Stimulated activated CD4-positive, alpha-beta T cell treated with anti-CD3 and anti-CD28 coated beads, TNF-alpha, amount 100 ng/mL, for 1 hour (primary cell): ENCODE measurements at places on chromosomes 6 and 20.

DNA sequence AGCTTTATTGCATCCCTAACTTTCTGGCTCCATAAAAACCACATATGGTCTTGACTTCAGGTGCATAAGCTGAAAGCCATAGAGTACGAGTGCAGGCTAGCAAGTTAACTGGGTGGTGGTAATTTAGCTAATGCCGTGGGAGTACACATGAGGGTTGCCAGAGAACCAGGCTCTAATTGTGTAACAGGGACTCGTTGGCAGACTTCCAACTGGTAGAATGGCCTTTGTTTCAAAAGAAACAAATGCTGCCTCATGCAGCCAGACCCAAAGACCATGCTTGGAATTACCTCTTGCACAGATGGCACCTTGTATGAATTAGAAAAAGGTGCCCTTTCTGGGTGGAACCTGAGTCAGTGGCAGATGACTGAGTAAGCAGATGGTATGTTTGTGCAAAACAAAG, 73.2 kb downstream of the LY86 start:
- DNase-seq = no peak

DNA sequence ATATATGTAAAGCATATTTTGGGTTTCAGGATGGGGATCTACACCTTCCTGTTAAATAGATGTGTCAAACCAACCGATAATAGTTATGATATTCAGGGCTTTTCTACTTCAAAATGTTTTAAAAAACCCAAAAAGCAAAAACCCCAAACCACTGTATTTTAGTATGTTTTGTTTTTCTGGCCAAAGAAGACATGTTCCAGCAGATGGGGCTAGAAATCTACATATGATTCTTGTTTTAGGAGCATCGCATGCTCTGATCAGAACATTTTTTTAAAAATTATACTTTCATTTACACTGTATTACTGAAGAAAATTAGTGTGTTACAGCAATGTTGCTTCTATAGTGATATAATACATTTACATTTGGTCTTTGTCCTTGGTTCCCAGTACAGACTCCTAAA, 11.0 kb downstream of the RMND1 start:
- DNase-seq = no peak

DNA sequence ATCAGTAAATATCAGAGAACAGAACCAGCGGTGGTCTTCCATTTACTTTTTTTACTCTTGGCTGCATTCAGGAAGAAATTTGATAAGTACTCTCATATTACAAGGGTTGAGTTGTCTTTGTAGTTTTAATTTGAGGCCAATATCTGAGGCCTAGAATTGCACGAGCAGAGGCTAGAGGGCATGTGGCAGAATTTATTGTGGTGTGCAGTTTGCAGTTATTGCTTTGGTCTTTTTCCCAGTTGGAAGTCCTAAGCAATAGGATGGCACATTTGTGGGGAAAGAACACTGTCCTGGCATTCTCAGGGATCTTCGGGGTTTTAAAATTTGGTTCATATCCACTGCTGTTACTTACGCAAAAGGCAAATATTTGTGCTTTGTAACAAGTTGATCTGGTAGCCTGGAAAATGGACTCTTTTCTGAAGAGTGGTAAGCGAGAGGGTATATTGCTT, 66.0 kb downstream of the CTNNBL1 start:
- DNase-seq = no peak

- no peak for DNase-seq
Observed at GRCh38 chr20:43389211-43389610, 68.5 kb upstream of the SRSF6 start.

- DNase-seq = no peak
Observed at GRCh38 chr6:75135450-75135849, 70.4 kb downstream of the COL12A1 start.

DNA sequence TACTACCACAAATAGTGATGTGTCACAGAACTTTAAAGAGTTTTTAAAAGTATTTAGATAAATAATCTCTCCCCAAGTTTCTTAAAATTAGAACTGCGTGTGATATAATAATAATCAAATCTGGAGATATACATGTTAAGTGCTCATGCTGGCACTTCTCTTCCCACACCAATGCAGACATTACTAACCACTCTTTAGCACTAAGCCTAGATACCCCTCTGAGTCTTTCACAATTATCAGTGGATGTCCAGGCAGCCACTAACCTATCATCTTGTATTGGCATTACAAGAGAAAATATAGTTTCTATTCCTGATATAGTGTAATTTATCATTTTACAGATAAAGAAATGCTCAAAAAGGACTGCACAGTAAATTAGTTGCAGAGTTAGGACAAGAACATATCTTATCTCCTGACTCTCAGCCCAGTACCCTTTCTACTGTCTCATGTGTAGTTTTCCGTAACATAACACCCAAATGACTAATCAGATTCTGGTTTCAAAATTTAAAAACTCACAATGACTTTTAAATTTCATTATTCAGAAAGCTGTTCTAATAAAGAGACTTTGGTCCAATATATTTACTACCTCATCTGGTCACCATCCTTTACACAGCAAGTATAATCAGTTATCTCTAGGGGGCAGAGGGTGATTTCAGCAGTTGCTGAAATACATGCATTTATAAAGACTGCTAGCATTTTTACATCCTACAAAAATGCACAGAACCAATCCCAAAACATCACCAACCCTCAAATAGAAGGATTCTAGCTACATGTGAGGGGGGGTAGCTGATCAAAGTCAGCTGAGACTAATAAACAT, 215.5 kb upstream of the MCHR2 start:
- DNase-seq = no peak

DNA sequence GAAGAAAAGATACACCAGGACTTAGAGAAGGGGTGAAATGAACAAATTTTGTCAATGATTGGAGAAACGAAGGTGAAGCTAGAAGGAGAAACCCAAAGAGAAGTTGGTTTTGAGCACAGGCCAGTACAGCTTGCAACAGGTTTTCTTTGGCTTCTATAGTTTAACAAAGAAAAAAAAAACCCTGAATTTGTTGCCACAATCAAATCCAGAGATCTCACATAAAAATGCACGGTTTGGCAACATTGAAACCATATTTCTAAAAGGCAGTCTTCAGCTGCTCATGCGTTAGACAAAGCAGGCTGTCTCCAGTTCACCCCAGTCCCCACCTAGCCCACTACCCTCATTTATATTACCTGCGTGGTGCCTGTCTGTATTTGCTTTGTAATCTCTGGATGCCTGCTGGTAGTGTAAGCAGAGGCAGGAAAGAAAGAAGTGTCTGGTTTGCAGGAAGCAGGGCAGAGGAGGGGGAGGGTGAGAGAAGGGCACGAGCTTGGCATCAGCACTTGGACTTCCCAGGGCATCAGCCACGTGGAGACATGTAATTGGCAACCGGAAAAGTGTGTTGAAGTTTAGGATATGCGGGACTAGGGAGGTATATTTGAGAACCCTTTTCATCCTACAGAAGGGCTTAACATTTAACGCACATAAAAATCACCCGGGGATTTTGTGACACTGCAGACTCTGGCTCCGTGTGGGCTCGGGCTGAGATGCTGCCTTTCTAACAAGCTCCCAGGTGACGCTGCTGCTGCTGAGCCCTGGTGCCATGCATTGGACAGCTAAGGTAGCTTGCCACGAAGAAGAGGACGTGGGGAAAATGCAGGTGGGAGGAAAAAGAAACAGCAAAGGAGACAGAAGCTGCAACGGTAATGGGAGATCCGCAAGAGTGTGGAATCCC, 14.4 kb downstream of the PFDN4 start:
- no peak for DNase-seq

- no peak for DNase-seq
Observed at GRCh38 chr20:12715371-12715770, 293.4 kb upstream of the SPTLC3 start.

- DNase-seq = no peak
Observed at GRCh38 chr6:34238585-34239499, 2.2 kb downstream of the HMGA1 start.

DNA sequence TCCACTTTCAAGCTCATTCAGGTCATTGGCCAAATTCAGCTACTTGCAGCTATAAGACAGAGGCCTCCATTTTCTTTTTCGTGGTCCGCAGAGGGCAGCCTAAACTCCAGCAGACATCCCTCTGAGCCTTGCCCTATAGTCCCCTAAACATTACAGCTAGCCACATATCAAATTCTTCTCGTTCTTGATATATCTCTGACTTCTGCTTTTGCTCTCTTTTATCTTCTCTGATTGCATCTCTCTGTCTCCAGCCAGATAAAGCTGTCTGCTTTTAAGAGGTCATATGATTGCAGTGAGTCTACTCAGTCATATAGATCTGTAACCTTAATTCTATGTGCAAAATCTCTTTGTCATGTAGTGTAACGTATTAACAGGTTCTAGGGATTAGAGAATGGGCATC, 358.4 kb upstream of the RGS17 start:
- no peak for DNase-seq

GRCh38 chr6:26045065-26045927, 41.9 kb upstream of the HFE start:
- DNase-seq = peak; percentile 64

DNA sequence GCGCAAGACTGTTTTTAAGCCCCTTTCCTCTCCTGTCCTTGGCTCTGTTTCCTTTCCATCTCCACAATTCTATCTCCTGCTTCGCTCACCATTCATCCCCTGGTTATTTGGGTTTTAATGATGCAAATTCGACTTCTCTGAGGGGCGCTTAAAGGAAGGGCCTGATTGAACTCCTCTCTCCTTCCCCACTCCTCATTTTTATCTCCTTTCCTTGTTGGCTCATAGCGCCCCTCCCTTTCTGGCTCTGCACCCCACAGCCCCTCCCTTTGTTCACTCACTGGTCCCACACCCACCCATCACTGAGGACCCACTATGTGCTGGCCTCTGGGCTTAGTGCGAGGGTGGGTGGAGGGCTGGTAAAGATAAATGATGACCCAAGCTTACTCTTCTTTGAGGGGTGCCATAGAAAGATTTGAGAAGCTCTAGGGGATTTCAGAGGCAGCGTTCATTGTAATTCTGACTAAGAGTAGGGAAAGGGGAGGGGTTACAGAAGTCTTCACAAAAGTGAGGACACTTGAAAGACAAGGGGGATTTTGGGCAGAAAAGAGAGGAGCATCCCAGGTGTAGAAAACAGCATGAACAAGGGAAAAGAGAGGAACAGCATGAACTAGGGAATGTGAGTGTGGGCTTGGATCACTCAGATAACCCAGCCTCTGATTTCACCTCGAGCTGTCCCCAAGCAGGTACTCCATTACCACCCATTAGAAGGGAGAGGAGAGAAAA, 507.8 kb downstream of the CD83 start:
- no peak for DNase-seq

- no peak for DNase-seq
Observed at GRCh38 chr6:43264599-43265145, 21.4 kb downstream of the TTBK1 start.

DNA sequence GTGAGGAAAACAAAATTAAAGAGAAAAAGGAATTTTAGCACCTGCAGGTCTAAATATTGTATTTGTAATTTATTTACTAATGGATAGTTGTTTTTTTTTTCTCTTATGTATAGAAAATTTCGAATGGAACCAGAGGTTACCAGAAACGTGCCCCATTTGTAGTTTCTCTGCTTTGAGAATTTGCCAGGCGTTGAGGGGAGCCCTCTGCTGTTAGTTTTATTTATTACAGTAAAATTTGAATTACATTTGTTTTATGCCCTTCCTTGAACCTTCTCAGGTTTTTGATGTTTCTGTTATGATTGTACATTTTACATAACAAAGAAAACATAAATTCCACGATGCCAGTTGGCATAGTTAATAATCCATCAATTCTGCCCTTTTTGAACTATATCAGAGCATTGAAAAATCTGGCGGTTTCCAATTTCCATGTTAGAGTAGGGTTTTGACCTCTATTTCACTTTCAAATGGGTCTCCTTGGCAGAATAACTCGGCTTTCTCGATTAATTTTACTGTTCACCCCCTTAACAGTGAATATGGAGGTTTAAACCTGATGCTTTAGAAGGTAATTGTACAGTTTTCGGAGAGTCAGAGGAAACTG, 35.1 kb upstream of the RFPL4B start:
- DNase-seq = no peak

GRCh38 chr6:134267917-134268361, 50.0 kb downstream of the SGK1 start:
- no peak for DNase-seq

DNA sequence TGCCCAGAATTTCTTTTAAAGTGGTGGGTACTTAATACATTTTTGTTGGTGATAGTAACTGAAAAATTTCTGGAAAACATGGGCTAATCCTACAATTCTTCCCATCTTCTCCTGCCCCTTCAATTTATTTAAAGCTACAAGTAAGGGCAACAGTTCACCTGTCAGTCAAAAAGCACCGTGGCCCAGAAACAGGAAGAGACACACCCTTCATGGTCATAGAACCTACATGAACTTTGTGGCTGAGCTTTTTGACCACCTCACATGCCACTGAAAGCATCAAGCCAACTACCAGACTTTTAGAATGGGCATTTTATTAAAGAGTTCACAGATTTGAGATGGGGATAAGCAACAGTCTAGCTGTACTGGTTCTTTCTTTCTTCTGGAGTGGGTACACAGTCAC, 201.1 kb upstream of the CNR1 start:
- DNase-seq = no peak
